ELR (cell line): ENCODE measurements at places on chromosomes 3 and 15.

DNA sequence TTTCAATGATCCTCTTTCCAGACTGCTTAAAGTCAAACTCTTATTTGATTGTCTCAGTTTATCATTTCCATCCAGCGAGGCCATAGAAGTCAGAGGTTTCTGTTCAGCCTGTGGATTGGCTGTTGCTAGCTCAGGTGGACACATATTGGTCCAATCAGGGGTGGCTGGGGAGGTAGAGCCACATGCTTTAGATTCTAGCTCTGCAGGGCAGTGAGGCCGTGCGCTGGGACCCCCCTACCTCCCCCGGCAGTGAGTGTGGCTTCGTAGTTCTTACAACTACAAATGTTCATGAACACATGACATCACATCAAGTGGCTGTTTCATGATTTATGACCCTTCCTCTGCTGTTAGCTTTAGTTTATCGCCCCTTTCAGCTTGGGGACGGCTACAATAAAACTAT is 18.0 kb downstream of the APOD start:
- DNase-seq = no peak

- peak; percentile 49 for DNase-seq
Measured at GRCh38 chr15:62777671-62778070, 264.9 kb upstream of the TPM1 start.

- no peak for DNase-seq
Measured at GRCh38 chr3:153963012-153963411, 158.2 kb upstream of the ARHGEF26 start.

GRCh38 chr3:172524611-172525010 is 1.4 kb upstream of the TNFSF10 start:
- peak; percentile 34 for DNase-seq

DNA sequence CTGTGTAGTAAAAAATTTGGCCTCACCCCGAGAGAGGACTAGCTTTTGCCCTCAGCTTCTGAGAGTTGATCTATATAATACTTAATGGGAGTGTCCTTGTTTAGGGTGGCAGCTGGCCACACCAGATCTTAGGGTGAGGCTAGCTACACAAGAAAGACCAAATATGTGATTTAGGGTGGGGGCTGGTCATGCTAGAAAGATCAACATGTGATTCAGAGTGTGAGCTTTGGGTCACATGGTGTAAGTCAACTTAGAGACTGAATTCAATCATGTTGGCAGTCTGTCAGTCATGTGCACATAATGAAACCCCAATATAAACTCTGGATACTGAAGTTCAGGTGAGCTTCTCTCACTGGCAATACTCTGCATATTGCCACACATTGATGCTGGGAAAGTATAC is 120.7 kb upstream of the DAZL start:
- DNase-seq = no peak

DNA sequence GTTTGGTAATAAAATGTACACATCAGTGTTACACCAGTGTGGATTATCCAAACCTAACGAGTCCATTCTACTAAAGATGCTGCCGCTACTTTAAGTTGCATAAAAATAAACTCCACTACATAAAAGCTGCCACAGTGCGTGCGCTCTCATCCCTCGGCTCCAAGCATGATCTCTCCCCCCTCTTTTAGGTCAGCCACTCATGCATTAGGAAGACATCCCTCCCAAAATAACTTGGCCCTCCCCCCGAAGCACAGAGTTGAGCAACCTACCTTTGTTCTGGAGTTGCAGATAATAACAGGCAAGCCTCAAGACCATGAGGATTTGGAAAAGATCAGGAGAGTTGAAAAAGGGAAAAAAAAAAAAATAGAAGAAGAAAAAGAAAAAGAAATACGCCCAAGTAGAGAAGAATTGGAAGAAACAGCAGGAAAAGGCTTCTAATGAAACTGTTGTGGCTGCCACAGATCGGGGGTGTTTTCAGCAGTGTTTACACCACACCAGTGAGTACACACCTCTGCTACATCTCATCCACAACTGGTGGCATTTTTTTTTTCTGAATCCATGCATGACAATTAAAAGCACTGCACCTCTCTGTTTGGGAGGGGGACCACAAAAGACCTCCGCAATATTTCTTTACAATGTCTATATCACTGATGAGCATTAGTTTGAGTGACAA is 339.2 kb downstream of the FOXP1 start:
- DNase-seq = no peak
